ENCODE measurements at places on chromosomes 6 and 20.

GRCh38 chr6:42963855-42964605, 3.5 kb downstream of the GNMT start:
- DNase-seq, result no peak

GRCh38 chr6:129342243-129342642, 367.7 kb downstream of the ARHGAP18 start:
- DNase-seq, result no peak

- no peak for DNase-seq
These were observed 21.0 kb downstream of the NOL7 start for GRCh38 chr6:13635948-13636658.

DNA sequence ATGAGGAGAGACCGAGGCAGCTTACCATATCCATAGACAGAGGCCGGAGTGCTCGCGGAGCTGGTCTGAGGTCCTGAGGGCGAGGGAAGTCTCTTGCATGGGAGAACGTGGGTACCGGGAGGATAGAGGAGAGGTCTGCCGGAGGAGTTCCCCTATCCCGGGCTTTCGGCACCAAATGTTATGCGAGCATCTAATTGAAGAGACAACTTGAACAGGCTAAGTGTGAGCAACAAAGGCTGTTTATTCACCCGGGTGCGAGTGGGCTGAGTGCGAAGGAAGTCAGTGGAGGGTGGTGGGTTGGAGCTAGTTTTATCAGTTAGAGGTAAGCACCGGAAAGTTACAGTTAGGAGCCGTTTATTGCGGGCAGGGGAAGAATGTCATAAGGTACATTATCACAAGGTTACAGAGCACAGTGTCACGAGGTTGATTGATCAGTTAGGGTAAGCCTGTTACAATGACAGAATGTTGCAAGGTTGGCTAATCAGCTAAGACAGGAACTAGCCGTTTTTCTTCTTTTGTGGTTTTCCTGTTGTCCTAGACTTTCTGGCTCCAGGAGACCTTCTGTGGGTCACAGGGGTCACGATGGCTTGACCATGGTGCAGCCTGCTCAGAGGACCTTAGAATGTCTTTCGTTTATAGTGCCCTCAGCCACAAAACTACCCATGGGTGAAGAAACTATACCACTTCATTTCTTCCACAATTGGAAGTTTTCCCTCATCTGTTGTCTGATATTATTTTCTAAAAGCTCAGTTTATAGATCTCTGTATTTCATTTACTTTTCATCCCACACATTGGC, 746.0 kb upstream of the ADGRB3 start:
- no peak for DNase-seq

- no peak for DNase-seq
These were observed 10.6 kb downstream of the BFSP1 start for GRCh38 chr20:17520583-17520982.

DNA sequence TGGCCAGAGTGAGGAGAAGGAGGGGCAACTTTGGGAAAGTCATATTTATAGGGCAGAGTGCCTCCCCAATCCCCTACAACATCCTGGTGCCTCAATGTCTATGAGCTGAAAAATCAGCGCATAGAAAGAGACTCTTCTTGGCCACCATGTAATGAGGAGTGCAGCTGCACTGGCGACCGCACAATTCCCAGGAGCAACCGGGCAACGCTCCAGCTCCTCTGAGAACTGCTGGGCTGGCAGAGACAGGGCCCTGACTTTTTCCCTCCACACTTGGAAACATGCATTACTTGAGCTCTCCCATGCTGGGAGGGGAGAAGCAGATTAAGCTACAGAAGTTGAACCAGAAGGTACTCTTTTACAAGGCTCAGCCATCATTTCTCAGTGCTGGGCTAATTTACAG, 31.4 kb upstream of the MARCKS start:
- peak; percentile 91 for DNase-seq

- DNase-seq, result no peak
These were observed 41.0 kb upstream of the NFATC2 start for GRCh38 chr20:51583499-51583898.

DNA sequence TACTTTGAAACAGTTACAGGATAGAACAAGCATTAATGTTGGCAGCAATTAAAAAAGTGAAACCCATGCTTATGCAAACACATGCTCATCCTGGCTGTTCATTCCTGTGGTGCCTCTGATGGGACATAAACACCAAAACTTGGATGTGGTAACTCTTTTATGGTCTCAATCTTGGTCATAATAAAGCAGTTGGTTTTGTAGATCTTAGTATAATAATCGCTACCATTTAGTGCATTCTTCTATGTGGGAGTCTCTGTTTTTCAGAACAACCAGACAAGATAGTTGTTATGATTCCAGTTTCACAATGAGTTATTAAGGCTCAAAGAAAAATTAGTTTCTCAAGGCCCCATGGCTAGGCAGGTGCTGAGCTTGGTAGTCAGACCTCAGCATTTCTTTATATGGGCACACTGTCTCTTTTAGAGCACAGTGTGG, 184.0 kb downstream of the UTRN start:
- DNase-seq, result no peak

DNA sequence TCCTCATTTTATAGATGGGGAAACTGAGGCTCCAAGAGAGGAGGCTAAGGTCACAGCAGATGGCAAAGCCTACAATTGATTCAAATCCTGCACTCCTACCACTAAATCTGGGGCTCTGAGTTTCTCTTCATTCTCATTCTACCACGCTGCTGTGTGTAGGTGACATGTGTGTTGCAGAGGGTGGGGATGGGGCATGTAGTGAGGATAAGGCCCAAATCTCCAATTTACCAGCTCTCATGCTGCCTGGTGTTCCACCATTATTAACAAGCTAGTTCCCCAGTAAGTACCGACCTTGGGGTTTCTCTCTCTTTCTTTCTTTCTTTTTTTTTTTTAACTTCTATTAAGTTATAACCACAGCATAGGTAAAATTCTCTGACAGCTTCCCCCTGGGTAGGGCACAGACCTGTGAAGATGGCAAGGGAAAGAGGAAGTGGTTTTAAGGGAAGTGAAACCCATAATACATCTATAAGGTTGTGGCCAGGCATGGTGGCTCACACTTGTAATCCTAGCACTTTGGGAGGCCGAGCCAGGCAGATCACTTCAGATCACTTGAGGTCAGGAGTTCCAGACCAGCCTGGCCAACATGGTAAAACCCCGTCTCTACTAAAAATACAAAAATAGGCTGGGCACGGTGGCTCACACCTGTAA, 13.0 kb upstream of the MATN4 start:
- no peak for DNase-seq

DNA sequence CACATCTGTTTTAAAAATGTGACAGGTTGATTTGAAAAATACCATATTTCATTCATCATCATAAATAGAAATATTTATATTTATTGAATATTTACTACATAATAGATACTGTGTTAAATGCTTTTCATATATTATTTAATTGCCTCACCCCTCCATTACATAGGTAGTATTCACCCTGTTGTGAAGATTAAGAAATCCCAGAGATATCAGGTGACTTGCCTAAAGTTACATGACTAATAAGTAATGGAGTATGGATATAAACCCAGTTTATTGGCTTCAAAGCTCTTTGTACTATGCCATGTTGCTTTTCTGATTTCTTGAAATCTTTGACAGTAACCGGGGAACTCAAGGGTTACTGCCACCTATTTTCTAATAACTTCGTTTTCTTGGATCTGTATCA, 10.1 kb upstream of the TSPYL1 start:
- no peak for DNase-seq

- DNase-seq, result no peak
These were observed 60.9 kb downstream of the SAMD3 start for GRCh38 chr6:130161683-130162404.

- no peak for DNase-seq
These were observed 44.9 kb upstream of the MTRF1L start for GRCh38 chr6:153047386-153047785.

- peak; percentile 35 for DNase-seq
These were observed 10.7 kb upstream of the ULBP3 start for GRCh38 chr6:150079604-150080003.

- DNase-seq, result no peak
These were observed 93.7 kb downstream of the TCP11 start for GRCh38 chr6:35047265-35048011.

GRCh38 chr6:150485161-150485958, 114.3 kb upstream of the PLEKHG1 start:
- DNase-seq, result no peak

- DNase-seq, result peak; percentile 87
These were observed 55.2 kb upstream of the ADGRF1 start for GRCh38 chr6:47097092-47097945.

DNA sequence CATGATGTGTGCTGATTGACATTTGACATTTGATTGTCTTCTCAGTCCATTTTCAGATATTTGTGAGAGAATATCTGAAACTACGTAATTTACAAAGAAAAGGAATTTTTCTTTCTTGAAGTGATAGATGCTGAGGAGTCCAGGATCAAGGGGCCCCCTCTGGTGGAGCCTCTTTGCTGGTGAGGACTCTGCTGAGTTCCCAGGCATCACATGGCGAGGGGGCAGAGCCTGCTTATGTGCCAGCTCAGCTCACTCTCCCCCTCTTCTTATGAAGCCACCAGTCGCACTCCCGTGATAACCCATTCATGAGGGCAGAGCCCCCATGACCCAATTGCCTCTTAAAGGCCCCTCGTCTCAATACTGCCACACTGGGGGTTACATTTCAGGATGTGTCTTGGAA, 91.3 kb downstream of the RPP40 start:
- no peak for DNase-seq

GRCh38 chr6:13915561-13916229, 9.1 kb upstream of the RNF182 start:
- peak; percentile 69 for DNase-seq

- DNase-seq, result no peak
These were observed 52.7 kb downstream of the PYGB start for GRCh38 chr20:25300496-25301170.

- DNase-seq, result no peak
These were observed 138.7 kb upstream of the MYLIP start for GRCh38 chr6:15990179-15990578.

DNA sequence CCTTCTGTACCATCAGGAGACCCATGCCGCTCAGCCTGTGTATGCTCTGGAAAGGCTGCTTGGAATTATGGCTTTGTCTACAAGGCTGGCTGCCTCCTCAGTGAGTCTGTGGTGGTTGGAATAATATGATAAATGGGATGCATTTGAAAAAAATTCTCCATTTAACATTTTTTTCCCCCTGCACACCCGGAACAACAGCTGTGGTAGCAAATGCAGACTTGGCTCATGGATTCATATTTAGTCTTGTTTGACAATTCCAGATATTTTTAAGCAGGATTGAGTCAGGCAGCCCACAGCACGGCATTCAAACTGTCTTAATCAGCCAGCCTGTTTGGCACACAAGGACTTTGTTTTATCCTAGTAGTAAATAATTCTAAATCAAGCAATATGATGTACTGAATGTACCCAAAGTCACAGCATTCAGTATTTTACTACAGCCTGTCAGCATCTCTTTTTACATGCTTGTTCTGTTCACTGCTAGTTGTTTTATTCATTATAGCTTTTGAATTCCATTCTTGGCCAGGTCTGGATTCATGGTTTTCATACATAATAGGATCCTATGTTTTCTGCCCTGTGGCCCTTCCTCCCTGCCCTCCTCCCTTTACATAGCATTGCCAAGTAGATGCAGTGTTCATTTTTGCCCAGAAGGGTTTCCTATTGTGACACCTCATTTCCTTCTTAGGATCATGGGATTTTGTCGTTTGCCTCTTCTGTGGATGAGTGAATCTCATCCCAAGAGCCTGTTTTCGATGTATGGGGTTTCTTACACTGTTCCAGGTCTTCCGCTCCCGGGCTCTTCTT, 68.1 kb downstream of the LRRC1 start:
- DNase-seq, result peak; percentile 87

DNA sequence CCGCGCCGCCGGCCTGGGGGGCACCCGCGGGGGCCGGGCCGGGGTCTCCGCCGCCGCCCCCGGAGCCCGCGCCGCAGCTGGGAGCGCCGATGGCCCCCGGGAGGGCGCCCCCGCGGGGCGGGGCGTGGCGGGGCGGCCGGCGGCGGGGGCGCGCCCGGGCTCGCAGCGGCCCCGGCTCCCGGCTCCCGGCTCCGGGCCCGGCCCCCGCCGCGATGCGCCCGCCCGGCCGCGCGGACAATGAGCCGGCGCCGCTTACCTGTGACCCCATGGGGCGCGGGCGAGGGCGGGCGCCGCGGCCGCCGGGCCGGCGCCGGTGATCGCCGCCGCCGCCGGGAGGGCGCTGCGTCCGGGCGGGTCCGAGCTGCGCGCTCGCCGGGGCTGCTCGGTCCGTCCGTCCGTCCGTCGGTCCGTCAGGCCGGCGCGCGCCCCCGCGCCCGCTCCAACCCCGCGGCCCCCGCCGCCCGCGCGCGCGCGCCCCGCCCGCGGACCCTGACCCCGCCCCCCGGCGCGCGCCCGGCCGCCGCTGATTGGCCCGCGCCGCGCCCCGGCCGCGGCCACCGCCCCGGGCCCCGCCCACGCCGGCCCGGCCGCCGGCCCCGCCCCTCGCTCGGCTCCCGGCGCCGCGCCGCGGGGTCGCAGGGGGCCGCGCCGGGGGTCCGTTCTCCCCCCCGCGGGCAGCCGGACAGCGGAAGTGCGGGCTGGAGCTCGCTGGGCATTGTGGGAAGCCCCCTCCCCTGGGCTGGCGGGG, at the start of gene ZBTB46:
Gene ZBTB46, minus strand, starts transcription at position 424 of the 748 bp plus-strand sequence. CDS start 40,507 bp downstream, outside the sequence.
- no peak for DNase-seq

GRCh38 chr6:77965449-77965848, 312.6 kb downstream of the MEI4 start:
- no peak for DNase-seq

- no peak for DNase-seq
These were observed 893 bp downstream of the POLR1H start for GRCh38 chr6:30061858-30062458.

GRCh38 chr6:106155219-106155830, 69.2 kb downstream of the PRDM1 start:
- DNase-seq, result no peak

DNA sequence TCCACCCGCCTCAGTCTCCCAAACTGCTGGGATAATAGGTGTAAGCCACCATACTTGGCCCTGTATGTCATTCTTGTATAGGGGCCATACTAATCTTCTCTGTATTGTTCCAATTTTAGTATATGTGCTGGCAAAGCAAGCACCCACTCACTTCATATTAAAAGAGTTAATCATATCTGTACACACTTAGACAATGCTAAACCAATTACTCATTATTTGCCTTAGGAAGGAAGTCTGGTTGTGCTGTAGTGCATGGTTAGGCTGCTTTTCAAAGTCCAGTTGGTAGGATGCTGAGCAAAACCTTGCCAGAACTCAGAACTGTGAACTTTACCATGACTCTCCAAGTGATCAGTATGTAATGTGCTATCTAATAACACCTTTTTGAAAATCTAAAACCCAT, 88.6 kb downstream of the LIN28B start:
- DNase-seq, result no peak

- DNase-seq, result no peak
These were observed 75.5 kb downstream of the HMGN3 start for GRCh38 chr6:79158856-79159516.

GRCh38 chr6:7939864-7940228, 29.3 kb upstream of the TXNDC5 start:
- DNase-seq, result no peak

- DNase-seq, result no peak
These were observed 24.1 kb downstream of the CARMIL1 start for GRCh38 chr6:25303254-25303653.

DNA sequence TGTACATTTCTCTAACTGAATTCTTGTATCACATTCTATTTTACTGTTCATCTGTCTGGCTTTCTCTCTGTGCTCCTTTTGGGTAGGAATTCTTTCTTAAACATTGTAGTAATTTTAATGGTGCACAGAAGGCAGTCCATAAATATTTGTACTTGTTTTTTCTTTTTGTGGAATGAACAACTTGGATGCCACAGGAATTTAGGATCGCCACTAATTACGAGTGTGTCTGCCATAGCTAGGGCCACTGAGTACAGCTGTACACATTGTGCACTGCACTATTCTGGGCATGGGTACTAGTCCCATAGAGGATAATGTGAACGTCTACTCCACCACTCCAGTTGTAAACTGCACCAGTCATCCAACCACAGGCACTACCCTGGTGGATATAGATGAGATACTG, 39.3 kb upstream of the TMEM200A start:
- DNase-seq, result no peak
